ENCODE measurements at places on chromosomes 1 and 21.

GRCh38 chr1:26996024-26996423, 2.5 kb downstream of the TRNP1 start:
- DNase-seq = peak; percentile 93

DNA sequence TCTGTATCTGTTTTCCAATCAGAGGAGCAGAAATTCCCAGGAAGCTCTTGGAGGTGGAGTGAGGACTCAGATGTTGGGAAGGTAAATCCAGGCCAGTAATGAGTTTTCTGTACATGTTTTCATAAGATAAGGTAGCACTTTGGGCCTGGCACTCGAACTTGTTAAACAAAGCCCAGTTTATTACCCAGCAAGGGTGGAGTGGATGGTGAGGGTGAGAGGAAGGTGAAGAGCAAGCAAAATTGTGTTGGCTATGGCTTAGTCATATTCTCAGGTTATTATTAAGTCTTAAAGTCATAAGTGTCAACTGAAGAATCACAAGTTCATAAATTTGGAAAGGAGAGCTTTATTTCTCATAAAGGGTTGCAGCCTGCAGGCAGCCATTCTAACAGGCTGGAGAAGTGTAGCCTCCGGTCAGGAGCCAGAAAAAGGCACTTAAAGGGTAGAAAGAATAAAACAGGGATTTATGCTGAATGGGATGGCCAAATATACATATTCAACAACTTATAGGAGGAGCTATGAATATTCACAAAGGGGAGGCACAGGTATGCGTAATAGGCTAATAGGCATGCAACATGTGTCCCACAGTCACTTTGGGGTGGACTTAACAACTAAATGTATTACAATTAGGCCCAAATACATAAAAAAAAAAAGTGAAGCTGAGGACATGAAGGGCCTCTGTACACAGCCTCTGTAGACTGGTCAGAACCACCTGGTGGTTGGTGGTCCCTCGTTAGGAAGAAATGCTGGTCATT, 523.9 kb downstream of the LMO4 start:
- no peak for DNase-seq

- no peak for DNase-seq
These were observed 199.7 kb downstream of the GRIK3 start for GRCh38 chr1:36834586-36834985.

GRCh38 chr1:198929961-198930599, 291.2 kb downstream of the PTPRC start:
- no peak for DNase-seq

- DNase-seq = no peak
These were observed 71.0 kb downstream of the LMO4 start for GRCh38 chr1:87399701-87400100.

DNA sequence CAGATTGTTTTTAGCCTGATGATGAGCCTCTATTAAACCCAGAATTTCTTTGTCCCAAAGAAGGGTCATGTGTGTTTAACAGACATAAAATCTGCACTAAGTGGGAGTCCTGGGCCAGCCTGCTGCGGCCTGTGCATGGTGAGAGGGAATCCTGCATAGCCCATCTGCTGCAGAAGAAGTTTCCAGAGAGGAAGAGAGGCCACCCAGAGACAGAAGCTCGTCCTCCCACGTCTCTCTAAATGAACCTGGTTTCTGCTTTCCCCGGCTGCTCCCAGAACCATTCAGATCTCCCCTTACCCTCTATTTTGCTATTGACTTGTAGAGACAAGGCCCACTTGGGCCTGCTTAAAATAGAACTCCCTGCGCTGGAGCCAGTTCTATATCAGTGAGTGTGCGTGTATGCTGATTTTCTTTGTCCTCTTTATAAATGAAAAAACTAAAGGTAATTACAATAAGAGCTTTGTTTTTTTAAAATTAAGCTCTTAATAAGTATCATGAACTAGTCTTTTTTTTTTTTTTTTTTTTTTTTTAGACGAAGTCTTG, 142.8 kb upstream of the RAB4A start:
- DNase-seq = no peak

DNA sequence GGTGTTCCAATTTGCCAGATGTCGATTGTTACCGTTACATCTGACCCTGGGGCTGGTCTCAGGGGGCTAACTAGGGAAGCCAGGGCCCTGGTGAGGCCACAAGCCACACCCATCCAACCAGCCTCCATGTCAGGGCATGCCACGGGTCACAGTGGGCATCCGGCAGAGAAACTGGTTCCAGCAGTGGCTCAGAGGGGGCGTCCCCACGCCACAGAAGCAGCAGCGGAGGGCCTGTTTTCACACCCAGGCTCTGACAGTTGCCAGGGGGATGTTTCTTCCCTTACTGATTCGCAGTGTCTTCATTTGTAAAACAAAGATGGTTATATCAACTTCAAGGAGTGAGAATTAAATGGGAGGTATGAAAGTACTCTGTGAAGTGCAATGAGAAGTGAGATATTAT, 75.0 kb upstream of the COX20 start:
- no peak for DNase-seq

GRCh38 chr1:166133276-166133841, 33.4 kb downstream of the FAM78B start:
- no peak for DNase-seq

DNA sequence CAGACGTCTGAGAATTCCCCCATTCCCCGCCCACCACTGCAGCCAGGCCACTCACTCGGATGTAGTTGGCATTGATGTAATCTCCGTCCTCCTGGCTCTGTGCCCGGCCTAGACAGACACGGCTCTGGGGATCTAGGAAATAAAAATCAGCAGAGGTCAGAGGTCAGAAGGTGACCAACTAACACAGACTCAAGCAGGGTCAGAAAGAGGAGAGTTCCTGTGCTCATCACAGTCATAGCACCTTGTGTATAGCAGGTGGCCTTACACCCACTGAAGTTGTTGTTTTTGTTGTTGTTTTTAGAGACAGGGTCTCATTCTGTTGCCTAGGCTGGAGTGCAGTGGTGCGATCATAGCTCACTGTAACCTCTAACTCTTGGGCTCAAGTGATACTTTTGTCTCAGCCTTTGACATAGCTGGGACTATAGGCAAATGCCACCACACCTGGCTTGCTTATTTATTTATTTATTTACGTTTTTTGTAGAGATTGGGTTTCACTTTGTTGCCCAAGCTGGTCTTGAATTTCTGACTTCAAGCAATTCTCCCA, 4.9 kb downstream of the PTPN7 start:
- DNase-seq = peak; percentile 49

- DNase-seq = no peak
These were observed 43.3 kb upstream of the HP1BP3 start for GRCh38 chr1:20830378-20830777.

- DNase-seq = no peak
These were observed 202.5 kb upstream of the LYPLAL1 start for GRCh38 chr1:218971156-218971555.

- DNase-seq = no peak
These were observed 38.6 kb upstream of the POFUT2 start for GRCh38 chr21:45326169-45326851.

DNA sequence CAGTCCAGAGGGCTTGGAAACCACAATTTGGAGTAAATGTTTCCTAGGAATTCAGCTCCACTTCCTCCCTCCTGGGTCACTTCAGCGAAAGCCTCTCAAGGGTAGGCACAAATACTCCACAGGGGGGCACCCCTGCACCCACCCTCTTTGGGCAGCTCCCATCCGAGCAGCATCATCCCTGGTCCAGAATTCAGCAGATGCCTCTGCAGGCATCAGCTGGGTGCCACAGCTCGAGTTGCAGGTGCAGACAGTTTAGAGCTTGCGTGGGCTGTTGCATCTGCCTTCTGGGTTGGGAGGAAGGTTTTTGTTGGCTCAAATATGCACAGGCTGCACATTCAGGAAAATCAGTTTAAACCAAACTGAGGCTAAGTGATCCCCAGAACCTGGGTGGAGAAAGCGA, 25.0 kb downstream of the KANK4 start:
- DNase-seq = peak; percentile 37

- no peak for DNase-seq
These were observed 8.8 kb upstream of the JAK1 start for GRCh38 chr1:64975127-64975526.

GRCh38 chr1:119885903-119886783, 10.2 kb downstream of the ADAM30 start:
- peak; percentile 24 for DNase-seq

GRCh38 chr1:63087966-63088365, 234.4 kb upstream of the FOXD3 start:
- no peak for DNase-seq

DNA sequence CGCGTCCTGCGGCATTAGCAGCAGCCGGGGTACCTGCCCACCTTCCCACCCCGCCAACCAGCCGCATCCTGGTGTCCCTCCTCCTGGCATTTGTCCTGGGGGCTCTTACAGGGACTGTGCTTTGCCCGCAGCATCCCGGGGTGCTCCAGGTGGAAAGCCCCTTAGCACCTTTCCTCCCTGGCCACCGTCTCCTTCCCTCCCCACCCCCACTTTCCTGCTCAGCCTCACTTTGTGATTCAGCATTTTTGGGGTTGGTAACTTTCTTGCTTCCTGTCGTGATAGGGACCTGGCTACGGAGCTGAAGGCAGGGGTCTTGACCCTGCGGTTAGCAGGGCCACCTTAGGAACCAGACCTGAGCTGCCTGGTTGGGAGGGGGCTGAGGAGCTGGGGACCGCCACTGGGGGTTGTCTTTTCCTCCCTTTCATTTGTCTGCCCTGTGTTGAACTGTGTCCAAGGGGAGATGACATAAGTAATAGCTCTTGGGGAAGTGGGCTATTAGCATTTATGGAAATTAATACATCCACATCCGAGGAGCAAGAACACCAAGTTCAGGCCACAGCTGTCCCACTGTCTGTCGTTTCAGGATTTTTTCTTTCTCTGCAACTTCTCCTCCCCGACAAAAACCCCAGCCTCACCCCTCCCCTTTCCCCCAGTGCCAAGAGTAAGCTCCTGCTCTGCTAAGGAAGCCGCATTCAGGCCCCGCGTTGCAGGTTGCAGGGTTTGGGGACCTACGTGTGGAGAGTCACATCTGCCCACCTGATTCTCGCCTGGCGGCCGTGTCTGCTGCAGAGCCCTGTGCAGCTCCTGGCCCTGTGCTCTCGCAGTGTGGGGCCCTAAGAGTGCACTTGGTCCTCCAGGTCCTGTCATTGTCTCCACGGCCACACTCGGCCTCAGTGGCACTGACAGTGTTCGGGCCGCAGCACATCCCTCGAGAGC, 1.6 kb upstream of the NPHP4 start:
- no peak for DNase-seq

DNA sequence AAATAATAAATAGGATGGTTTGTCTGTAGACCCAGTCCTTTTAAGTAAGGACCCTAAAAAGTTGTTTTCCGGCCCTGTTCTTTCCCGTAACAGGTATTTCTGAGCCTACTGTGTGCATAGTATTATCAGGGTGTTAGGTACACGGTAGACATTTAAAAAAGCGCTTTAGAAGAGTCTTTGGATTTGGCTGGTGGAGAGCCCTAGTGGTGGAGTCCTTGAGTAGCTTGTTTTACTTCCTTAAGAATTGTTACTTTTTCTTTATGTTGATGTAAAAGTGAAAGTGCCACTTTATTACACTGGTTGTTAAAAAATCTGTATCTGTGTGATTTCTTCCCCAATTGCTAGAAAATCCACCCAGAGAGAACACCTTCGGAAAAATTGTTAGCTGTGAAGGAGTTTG, 36.8 kb downstream of the SMYD2 start:
- DNase-seq = no peak

DNA sequence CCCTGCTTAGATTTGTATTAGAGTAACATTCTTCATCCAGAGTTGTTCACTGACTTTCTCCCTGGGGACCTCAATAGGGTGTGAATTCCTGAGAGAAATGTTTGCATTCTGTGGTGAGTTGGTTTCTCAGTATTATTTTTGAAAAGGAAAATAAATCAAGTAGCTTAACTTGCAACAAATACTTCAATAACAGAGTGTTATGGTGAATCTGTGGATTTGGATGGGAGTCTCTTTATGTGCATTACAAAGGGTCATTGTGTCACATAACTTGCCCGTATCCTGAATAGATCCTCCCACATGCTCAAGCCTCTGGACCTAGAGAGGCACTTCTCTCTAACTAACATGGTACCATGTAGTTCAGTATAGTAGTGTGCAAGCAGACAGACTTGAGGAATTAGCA, 68.4 kb upstream of the IPO9 start:
- DNase-seq = no peak

- DNase-seq = no peak
These were observed 34.5 kb downstream of the EPHX1 start for GRCh38 chr1:225844236-225845061.

GRCh38 chr1:41498804-41499203, 14.3 kb upstream of the EDN2 start:
- DNase-seq = peak; percentile 81

GRCh38 chr1:34370748-34371147, 194.0 kb downstream of the C1orf94 start:
- DNase-seq = no peak

DNA sequence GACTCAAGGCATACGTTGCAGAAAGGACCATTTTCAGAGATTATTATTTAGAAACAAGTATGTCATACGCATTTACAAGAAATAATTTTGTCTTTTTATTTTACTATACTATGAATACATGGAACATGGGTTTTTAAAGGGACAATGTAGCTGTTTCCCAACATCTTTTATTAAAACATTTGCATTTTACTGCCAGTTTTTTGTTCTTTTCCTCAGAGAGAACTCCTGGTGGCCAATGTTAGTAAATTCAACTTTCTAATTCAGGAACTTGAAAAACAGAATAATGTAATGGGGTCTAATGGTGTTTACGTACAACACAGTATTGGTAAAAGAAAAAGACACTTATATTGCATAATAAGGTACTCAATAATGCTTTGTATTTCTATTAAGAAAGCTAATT, 14.9 kb downstream of the PRDM2 start:
- no peak for DNase-seq

GRCh38 chr21:45882645-45883044, 98.9 kb upstream of the COL6A1 start:
- no peak for DNase-seq

DNA sequence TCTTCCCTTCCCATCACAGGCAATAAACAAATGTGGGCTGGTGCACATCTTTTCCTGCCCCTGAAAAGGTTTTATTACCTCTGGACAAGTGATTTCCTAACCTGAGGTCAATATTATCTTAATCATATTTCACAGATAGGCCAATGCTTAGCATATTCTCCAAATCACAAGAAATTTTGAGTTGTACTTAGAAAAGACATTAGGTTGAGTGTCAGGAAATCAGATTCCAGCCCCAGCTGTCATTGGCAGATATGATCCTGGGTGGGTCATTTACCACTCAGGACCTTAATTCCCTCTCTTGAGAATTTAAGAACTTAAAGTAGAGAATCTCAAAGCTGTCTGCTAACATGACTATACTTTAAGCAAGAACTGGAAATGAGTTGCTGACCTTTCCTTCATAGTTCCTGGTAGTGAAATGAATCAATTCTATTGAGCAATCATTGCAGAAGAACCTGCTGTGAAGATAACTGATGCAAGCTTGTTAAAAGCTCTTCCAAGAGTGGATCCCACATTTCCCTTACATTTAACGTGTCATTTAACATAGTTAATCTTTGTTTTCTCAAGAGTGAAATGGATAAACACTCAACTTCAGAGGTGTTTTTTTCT, 46.4 kb upstream of the CR2 start:
- no peak for DNase-seq

DNA sequence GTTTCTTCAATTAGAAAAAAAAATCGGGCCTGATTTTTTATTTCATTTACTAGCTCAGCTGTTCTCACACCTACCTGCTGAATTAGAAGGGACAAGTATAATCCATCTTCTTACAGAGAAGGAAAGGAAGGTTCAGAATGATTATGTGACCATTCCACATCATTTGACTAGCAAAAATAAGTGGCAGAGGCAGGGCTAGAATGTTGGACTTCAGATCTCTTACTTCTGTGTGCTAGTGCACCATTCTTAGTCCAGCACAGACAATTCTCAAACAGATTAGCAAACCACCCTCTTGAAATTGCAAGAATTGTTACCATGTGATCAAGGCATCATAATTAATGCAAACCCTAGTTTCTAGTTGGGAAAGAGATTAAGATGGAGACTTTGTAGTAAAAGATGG, 32.7 kb downstream of the CTH start:
- DNase-seq = no peak

Measured in NCI-H226 (cell line).